Fibroblast of skin of scalp (primary cell): ENCODE measurements at places on chromosomes 5 and 9.

DNA sequence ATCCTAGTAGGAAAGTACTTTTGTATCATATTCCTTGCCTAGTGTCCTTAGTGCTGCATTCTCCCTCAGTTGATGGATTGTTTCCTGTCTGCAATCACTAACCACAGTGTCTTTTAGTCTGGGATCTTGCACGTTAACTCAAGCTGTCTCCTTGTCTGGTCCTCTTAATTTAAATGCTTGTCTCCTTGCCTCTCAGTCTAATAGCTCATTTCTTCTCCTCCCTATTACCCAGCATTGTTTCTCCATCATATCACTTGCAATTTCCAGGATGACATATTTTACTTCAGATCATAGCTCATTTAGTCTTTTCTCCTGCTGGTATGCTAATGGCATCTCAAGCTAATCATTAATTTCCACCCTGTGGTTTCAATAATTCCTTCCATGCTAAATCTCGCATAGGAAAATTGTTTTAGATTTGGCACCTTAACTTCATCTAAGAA, 2052.0 kb upstream of the C9orf72 start:
- DNase-seq, result peak; percentile 50

GRCh38 chr9:38144421-38144820, 75.4 kb upstream of the SHB start:
- DNase-seq, result peak; percentile 44

DNA sequence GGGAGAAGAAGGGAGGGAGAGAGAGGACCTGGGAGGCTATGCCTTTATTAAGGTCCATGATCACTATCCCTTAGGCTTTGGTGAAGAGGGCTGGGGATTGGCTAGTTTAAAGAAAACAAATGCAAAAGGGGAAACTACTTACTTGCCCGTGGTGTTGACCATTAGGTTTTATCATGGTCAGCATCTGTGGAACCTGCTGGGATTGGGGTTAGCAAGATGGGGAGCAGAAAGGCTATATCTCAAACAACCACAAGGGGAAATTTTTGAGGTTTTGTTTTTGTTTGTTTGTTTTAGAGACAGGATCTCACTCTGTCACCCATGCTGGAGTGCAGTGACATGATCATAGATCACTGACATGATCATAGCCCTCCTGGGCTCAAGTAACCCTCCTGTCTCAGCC, 9.0 kb upstream of the RAD23B start:
- DNase-seq, result no peak

GRCh38 chr5:55603922-55604321, 69.2 kb upstream of the PLPP1 start:
- DNase-seq, result peak; percentile 78

GRCh38 chr5:118937393-118938061, 50.8 kb downstream of the DTWD2 start:
- DNase-seq, result peak; percentile 3

GRCh38 chr5:160270704-160271103, 41.4 kb downstream of the FABP6 start:
- DNase-seq, result no peak

GRCh38 chr9:88312045-88312444, 76.2 kb upstream of the SPIN1 start:
- no peak for DNase-seq

GRCh38 chr5:16502866-16503265, 37.3 kb upstream of the ZNF622 start:
- DNase-seq, result no peak

DNA sequence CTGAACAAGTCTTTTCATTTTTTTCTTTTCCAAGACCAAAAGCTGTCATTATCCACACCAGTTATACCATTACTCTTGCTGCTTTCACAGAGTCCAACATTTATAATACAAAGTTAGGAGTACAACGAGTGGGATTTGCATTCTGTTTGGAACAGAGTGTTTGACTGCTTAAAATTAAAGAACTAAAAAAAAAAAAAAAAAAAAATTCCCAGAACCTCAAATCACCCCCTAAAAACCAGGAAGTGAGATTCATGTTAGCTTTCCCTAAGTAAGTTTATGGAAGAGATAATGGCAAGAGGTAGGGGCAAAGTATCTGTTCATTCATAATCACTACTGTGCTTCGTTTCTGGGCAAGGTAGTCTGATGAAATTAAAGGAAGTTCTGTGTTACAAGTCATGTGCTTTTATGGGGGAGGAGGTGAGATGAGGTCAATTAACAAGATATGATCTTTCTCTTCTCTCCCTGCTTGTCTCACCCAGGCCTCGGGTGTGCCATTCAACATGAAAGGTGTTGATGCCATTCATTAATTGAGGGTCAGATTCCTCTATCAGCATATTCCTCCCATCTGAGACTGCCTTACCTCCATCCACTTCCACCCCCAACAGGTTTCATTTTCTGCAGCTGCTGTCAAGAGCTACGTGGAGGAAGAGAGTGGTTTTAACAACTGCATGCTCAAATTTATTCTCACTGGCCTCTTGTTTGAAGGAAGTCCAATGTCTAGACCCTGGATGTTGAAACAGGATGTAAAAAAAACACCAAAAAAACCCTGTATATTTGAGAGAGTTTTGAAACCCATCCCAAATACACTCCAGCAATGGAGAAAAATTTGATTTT, 58.1 kb downstream of the MARCHF3 start:
- no peak for DNase-seq

DNA sequence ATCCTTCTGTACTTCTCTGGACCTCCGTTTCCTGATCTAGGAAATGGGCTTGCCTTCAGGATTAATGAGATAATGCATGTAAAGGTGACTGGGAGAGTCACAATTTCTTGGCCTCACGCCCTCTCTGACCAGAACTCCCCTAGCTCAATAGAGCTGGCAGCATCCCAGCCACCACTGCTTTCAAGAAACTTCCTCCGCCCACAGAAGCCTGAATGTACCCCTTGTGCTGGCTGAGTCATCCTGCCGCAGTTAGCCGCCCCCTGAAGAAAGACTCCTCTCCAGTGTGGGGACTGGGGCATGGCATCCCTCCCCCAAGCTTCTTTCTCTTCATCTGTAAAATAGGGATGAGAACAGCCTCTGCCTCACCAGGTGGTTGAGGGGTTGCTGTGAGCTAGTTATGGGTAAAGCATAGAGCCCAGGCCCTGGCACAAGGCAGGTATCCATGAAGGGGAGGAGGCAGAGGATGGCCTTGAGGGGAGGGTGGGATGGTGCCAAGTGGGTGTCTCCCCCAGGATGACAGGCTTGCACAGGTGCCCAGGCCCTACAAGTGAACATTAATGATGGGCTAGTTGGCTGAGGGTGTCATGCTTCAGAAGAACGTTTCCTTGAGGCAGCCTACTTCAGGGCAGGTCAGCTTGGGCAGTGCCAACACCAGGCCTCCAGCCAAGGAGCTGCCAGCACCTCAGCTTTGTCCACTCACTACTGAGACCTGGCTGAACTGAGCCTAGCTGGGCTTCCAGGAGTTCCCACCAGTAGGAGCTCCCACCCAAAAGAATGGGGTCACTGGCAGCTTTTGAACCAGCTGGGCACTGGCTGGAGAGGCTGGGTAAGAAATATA, 3.4 kb downstream of the PDLIM4 start:
- DNase-seq, result peak; percentile 83

- DNase-seq, result no peak
Observed at GRCh38 chr5:154207204-154207603, 16.7 kb downstream of the GALNT10 start.

GRCh38 chr9:83483223-83483622, 55.0 kb downstream of the FRMD3 start:
- no peak for DNase-seq

GRCh38 chr5:113112435-113112834, 135.8 kb downstream of the DCP2 start:
- DNase-seq, result peak; percentile 51

DNA sequence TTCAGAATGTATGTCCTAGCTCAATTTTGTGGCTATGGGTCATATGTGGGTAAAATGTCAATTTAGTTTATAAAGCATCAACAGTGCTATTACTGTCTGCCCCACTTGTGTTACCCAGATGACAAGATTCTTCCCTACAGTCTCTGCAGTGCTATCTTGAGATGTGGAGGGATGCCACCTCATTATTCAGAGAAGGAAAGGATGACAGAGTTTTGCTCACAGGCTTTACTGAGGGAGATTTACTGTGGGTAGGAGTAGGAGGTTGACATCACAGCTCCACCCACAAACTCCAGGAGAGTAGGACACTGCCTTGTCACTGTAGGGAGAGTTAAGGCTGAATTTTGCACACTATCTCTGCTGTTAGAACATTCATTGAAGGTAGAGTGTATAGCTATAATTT, 359.3 kb downstream of the HTR1A start:
- DNase-seq, result no peak

GRCh38 chr5:65612298-65612907, 11.7 kb downstream of the TRIM23 start:
- DNase-seq, result no peak

- no peak for DNase-seq
Observed at GRCh38 chr5:91301106-91301846, 81.8 kb downstream of the ARRDC3 start.

DNA sequence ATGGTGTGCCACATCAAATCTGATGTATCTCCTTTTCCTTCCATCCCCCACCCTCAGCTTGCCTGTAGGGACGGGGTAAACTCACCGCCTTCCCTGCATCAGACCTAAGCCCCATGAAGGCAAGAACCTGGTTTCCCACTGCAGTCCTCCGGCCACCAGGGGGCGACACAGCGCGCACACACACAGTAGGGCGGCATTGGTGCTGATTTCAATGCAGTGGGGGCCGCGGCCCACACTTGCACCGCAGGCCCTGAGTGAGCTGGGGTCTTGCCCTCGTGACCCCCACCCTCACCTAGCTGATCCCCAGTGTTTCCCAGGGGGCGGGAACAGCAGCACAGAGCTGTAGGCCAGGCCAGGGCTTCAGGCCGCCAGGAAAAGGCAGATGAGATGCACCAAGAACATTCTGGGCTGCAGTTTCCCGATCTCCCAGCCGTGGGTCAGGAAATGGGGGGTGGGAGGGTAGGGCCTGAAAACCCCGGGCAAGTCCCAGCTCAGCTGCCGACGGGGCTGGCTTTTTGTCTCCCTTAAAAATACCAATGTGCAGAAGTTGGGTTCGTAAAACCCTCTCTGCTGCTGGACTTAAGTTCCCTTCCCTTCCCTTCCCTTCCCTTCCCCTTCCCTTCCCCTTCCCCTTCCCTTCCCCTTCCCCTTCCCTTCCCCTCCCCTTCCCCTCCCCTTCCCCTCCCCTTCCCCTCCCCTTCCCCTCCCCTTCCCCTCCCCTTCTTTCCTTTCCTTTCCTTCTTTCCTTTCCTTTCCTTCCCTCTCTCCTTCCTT, 19.5 kb downstream of the FAM163B start:
- DNase-seq, result no peak

DNA sequence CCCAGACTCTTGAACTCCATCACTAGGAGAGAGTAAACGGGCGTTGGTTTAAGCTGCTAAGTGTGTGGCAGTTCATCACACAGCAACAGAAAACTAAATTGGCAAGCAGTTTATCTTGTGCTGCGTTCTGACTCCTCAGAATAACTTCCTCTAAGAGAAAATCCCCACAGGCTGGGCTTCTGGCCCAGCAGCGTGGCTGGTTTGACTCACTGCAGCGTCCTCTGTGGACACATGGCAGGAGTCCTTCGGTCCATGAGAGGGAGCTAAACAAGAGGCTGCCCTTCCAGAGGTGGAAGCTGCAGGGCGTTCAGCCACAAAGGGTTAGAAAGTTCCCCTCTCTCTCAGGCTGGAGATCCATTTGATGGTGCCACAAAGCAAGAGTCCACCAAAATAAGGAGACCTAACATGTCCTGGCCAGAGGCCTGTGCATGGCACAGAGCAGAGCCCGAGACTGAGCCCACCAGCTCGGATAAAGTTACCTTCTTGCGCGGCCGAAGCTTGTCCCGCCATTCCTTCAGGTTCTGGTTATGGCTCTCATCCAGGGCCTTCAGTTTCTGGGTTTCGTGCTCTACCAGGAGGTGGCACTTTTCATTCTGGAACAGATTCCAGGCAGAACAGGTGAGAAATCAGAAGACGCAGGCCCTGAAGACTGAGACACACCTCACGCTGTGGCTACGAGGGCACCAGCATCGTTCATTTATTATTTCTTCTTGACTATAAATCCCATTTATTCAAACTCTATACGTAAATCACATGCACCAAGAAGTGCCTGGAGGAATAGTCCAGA, 46.2 kb upstream of the FBXW11 start:
- peak; percentile 42 for DNase-seq

- DNase-seq, result no peak
Observed at GRCh38 chr9:22308177-22308576, 138.4 kb upstream of the DMRTA1 start.

GRCh38 chr5:83151821-83152220, 74.5 kb downstream of the XRCC4 start:
- peak; percentile 23 for DNase-seq

DNA sequence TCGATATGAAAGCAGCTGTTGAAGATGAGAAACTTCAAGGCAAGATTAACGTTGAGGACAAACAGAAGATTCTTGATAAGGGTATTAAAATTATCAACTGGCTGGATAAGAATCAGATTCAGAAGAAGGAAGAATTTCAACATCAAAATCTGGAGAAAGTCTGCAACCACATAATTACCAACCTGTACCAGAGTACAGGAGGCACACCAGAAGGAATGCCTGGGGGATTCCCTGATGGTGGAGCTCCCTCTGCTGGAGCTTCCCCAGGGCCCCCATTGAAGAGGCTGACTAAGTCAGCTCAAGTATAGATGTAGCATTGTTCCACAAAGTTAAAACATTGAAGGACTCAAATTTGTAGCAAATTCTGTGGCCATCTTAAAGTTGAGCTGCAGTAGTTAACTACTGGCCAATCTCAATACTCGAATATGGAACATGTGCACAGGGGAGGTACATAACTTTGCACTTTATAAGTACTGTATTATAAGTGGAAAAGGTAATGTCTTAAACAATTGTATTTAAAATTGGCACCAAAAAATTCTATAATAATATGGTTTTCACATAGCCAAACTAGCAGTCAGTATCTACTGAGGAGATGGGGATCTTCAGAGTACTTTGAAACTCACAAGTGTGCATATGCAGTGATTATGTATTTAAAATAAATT, 237.5 kb downstream of the CHSY3 start:
- DNase-seq, result peak; percentile 69
